ENCODE measurements at places on chromosomes 1 and 21.

DNA sequence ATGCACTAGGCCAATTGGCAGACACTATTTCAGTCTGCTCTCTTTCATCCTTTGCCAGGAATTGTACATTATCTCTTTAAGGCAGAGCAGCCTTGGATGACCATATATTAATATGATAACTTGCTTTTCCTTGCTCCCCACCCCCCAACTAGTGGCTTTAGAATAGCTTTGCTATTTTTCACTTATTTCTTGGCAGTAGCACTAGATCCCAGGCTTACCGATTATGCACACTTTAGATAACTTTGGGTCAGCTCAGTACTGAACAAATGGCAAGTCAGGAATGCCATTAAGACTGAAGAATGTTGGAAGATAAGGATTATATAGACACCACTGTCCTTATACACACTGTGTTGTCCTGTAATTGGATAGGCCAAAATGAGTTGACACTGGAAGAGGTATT lies 146.4 kb downstream of the FGGY start:
- DNase-seq: no peak

DNA sequence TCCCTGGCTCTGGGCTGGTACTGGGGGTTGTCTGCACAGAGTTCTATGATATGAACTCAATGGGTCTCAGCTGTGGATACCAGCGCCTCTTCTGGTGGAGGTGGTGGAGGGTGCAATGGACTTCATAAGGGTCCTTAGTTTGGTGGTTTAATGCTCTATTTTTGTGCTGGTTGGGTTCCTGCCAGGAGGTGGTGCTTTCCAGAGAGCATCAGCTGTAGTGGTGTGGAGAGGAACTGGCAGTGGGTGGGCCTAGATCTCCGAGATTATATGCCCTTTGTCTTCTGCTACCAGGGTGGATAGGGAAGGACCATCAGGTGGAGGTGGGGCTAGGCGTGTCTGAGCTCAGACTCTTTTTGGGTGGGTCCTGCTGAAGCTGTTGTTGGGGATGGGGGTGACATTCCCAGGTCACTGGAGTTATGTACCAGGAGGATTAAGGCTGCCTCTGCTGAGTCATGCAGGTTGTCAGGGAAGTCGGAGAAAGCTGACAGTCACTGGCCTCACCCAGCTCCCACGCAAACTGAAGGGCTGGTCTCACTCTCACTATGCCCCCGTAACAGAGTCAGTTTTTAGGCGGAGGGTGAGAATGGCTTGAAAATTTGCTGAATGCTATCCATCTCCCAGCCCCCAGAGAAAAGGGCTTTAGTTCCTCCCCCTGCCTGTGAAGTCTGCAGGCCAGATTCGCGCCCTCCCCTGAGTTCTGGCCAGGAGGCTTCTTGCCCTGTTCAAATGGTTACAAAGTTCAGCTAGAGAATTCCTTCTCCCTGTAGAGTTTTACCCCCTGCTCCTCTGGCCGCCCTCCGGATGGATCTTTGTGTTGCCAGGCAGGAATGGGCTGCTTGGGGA lies 902.9 kb downstream of the LTN1 start:
- DNase-seq: no peak

- no peak for DNase-seq
Observed at GRCh38 chr1:25671929-25672328, 55.3 kb downstream of the MAN1C1 start.

DNA sequence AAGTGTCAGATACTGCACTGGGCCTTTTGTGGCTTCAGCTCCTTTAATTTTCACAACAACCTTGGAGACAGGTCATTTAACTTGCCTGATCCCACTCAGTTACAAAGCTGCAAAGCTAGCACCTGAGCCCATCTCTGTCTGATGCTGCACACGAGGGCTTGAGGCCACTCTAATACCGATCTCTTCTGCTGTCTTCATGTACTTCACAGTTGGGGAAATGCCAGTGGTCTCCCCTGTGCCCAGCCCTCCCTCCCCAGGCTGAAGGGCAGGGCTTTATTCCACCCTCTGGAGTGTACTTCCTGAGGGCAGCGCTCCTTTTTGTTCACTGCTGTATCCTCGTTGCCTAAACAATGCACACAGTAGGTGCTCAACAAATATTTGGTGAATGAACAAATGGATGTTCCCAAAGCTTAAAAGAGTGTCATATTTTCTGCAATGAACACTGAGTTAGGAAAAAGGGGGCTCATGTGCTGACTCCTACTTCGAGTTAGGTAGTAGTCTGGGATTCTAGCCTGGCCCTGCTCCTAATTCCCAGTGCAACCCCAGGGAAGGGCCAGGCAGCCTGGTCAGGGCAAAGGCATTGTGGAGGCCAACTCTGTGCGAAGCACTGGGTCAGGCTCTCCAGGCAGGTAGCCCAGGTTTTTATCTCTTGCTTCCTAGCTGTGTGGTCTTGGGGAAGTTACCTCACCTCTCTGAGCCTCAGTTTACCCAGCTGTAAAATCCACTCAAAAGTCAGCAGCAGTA lies 1.1 kb downstream of the TMCO4 start:
- no peak for DNase-seq

- DNase-seq: no peak
Observed at GRCh38 chr21:45869121-45870007, 112.2 kb upstream of the COL6A1 start.

GRCh38 chr1:203227371-203228083 lies 1.9 kb downstream of the CHIT1 start:
- DNase-seq: no peak

DNA sequence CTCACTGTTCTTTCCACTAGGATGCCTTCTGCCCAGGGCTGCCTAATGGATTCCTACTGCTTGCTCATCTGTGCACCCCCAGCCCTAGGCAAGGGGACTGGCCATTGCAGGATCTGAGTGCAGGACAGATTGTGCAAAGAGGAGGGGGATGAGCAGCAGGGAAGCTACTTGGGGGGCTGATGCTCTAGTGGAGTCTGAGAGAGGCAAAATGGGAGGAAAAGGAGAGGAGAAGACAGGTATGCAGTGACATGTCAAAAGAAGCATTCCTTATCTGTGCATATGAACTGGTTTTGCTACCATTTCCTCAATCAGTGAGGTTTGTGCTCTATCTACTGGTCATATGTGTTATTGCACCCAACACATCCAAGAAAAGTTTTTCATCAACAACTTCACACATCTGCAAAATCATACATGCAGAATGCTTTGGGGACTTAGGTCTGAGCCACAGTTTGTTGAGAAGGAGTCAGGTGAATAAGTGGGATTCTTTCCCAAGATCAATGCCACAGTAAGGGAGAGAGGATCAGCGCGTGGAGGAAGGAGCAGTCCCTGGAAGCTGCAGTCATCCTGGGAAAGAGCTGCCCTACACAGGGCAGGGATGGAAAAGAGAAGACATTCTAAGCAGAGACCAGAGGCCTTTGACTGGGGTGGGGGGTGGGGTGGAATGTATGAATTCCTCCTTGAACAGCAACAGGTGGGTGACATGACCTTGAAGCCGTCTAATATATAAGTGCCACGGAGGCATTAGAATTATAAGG lies 14.4 kb downstream of the SLC5A9 start:
- no peak for DNase-seq

- no peak for DNase-seq
Observed at GRCh38 chr1:180548686-180549317, 10.0 kb upstream of the OVAAL start.

DNA sequence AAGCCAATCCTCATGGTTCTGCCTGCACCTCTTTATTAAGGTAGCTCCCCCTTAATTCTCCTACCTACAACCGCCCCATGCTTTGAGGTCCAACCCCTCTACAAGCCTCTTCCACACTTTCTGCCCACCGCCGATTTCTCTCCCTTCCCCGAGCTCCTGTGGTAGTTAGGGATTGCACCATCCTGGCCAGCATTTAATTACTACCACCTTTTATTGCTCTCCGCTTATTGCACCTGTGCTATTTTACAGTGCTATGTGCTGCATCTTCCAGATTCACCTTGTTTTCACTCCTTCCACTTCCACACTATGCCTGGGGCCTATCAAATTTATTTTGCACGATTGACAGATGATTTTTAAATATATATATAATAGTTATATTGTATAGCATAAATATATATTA lies 29.3 kb upstream of the DNAJC11 start:
- DNase-seq: no peak

- no peak for DNase-seq
Observed at GRCh38 chr1:59560807-59561450, 253.8 kb upstream of the HOOK1 start.

GRCh38 chr1:94863919-94864318 lies 43.8 kb downstream of the SLC44A3 start:
- no peak for DNase-seq

DNA sequence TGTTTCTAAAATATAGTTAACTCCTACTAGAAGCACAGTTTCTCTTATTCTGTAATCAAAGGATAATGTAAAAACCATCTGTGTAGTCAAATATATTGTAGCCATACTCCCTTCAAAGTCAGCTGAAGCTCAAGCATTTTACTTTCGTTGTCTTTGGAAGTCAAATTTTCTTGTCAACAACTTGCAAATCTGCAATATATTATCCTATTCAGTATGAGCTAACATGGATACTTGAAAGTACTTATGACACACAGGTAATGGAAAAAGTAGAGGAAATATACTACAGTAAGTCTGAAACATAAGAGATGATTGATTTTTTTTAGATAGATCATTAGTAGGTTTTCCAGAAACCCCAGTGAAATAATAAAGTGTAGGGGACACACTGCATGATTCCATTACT lies 121.5 kb downstream of the COL24A1 start:
- DNase-seq: no peak

- DNase-seq: no peak
Observed at GRCh38 chr1:203296460-203297073, 8.8 kb upstream of the BTG2 start.

- no peak for DNase-seq
Observed at GRCh38 chr21:34266351-34266750, 97.5 kb upstream of the KCNE2 start.

- DNase-seq: no peak
Observed at GRCh38 chr1:209064850-209065706, 518.4 kb upstream of the CAMK1G start.

DNA sequence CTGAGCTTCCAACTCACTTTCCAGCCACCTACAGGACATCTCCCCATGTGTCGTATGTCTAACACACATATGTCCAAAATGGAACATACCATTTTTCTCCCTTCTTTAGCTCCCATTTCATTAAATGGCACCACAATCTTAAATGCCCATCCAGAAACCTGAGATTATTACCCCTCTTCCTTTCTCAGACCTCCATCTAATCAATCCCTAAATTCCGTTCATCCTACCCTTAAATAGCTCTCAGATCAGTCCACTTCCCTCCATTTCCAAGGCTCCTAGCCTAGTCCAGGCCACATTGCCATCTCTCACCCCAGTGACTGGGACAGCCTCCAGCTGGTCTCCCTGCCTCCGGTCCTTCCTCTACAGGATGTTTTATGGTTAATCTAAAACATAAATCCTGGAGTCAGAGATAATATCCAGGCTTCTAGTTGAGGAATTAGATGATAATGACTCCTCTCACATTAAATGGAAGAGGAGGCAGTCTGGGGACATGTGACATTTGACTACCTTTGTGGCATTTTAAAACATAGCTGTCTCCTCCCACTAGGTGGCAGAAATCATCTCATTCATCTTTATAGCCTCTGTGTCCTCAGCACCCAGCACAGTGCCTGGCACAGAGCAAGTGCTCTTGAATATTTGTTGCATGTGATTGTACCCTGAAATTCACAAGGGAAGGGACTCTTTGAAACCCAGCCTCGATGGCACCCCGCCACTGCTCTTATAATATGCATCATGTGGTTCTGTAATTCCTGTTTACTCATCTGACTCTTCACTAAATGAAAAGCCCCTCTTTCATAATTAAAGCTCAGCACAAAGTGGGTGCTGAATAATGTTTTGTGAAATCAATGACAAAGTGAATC lies 102.3 kb downstream of the TMEM53 start:
- DNase-seq: peak; percentile 6

DNA sequence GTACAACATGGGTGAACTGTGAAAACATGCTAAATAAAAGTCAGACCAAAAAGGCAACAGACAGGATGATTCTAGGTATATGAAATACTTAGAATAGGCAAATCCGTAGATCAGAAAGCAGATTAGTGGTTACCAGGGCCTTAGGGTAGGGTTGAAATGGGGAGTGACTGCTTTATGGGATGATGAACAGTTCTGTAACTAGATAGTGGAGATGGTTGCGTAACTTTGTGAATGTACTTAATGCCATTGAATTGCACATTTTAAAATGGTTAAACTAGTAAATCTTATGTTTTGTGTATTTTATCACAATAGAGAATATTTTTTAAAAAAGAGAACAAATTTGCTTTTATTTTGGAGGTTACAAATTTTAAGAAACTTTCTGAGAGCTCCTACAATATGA lies 17.4 kb downstream of the ZNF326 start:
- no peak for DNase-seq

DNA sequence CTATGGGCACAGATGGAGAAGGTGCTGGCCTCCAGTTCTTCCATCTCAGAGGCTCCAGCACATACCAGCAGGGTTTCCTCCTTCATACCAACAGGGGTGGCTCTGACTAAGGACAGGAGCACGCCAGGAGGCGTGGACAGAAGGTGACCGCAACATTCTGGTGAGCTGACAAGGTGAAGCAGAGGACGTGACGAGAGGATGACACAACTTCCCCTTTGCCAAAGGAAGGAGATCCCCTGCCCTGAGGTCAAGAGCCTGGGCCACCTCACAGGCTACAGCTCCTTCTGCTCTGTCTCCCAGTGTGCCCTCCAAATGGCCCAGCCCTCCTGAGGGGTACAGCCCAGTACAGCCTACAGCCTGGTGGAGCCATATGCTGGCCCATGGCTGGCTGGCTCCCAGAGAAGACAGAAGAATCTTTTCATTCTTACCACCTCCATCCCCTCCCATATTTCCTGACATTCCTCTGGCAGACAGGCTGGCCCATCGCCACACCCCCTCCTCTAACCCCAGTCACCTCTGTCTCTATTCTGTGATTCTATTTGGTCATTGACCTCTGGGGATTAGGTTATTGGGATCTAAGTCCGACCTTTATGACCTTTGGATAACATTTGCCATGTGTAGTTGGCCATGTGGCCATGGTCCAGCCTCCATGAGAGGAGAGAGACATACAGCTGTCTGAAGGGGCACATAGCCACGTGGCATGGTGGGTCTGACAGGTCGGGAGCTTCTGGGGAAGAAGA lies 5.1 kb upstream of the LAMB3 start:
- peak; percentile 84 for DNase-seq

GRCh38 chr1:113783254-113784103 lies 24.2 kb upstream of the PHTF1 start:
- DNase-seq: peak; percentile 93

GRCh38 chr1:99535470-99536164 lies 110.3 kb upstream of the PALMD start:
- no peak for DNase-seq

GRCh38 chr1:86430376-86430775 lies 6.4 kb downstream of the CLCA2 start:
- no peak for DNase-seq

DNA sequence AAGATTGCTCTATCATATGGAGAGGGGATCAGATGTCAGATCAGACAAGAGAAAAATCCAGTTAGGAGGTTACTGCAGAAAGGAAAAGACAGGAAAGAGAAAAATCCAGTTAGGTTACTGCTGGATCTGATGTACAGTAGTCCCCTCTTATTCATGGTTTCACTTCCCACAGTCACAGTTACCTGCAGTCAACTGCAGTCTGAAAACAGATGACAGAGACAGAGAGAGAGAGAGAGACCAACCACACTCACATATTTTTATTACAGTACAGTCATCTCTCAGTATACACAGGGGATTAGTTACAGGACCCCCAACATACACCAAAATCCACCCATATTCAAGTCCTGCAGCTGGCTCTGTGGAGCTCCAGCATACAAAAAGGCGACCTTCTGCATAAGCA lies 29.3 kb downstream of the NUP133 start:
- no peak for DNase-seq

All from HL-60 (cell line).